ENCODE measurements at places on chromosomes 7 and 10.

DNA sequence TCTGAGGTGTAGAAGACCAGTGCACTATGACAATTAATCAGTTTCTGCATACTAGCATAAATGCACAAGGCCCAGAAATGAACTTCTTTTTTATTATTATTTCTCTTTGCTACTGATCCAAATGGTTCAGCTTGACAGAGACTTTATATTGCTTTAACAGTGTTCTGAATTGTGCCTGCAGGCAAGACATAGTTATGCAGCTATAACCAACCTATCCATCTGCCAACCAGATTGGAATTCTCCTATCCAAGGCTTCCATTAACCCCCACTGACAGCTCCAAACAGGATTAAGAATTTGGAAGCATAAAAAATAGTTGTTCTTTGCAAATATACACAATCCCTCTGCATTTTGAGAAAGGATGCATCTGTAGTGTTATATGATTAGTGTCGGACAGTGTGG is 98.2 kb downstream of the BTRC start:
- DNase-seq, result no peak

- DNase-seq, result no peak
Observed at GRCh38 chr10:66744915-66745314, 180.9 kb upstream of the LRRTM3 start.

DNA sequence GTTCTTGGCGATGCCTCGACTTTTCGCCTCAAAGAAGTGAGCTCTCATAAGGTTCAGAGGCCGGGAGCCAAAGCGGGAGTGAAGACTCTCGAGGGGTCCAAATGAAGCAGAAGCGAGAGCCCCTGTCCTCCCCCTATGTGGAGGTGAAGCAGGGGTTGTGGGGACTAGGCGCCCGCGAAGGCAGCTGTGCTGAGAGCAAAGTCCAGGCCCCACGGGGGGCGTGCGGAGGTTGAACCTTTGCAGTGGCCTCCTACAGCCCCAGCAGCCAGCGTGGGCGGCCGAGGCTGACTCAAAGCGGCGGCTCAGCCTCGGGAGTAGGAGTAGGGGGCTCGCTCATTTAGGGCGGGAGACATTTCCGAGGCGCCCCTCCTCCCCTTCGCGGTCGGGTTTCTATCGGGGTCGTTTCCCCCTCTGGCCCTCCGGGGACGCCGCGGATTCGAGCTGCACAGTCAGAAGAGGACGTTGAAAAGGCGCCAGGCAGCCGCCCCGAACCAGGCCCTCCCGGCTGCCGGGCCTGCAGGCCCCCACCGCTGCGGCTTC is 553 bp upstream of the ADD3 start:
- DNase-seq, result peak; percentile 48

DNA sequence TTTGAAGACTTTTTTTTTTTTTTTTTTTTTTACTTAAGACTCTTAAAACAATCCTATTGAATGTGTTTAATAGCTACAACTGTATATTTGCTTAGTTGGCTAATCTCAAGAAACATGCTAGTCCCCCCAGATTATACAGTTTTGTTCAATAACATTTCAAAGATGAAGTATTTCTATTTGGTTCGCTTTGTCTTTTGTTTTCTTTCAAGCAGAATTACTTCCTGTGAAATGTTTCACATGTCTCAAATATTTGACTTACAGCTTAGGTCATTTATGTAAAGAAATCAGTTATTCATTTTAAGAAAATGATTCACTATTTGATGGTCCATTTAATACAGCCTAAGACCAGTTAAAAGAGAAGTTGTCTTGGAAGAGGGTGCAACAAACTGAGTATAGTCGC is 12.8 kb upstream of the LAMB1 start:
- DNase-seq, result no peak

- no peak for DNase-seq
Observed at GRCh38 chr10:120897343-120897742, 46.2 kb downstream of the WDR11 start.

- DNase-seq, result no peak
Observed at GRCh38 chr10:114611617-114612016, 46.5 kb downstream of the ABLIM1 start.

DNA sequence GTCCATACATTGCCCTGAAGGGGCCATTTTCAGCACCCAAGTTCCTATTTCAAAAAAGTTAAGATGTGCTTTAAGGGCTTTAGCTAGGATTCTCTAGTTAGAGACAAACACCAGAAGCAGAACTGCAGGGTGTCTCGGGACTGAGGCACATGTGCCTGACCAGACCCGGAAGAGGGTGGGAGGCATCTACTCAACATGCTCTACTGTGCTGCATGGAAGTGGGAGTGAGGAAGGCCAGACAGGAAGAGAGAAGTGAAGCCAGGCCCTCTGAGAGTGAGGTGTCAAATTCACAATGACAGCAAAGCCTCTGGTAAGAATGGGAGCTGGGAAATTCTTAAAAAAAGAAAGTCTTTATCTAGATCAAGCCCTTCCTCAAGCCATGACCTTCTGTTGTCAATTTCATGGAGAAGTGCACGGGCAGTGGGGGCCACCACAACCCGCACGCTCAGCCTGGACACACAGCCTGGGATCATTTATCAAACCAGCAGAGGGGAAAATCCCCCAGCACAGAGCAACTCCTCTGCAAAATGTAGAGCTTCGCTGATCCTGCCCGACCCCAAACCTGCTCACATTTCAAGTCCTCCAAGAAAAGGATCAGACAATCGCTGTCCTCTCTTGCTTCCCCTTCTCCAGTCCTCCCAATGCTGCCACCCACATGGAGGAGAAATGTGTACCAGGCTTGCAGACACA is 38.7 kb downstream of the PLXNA4 start:
- no peak for DNase-seq

DNA sequence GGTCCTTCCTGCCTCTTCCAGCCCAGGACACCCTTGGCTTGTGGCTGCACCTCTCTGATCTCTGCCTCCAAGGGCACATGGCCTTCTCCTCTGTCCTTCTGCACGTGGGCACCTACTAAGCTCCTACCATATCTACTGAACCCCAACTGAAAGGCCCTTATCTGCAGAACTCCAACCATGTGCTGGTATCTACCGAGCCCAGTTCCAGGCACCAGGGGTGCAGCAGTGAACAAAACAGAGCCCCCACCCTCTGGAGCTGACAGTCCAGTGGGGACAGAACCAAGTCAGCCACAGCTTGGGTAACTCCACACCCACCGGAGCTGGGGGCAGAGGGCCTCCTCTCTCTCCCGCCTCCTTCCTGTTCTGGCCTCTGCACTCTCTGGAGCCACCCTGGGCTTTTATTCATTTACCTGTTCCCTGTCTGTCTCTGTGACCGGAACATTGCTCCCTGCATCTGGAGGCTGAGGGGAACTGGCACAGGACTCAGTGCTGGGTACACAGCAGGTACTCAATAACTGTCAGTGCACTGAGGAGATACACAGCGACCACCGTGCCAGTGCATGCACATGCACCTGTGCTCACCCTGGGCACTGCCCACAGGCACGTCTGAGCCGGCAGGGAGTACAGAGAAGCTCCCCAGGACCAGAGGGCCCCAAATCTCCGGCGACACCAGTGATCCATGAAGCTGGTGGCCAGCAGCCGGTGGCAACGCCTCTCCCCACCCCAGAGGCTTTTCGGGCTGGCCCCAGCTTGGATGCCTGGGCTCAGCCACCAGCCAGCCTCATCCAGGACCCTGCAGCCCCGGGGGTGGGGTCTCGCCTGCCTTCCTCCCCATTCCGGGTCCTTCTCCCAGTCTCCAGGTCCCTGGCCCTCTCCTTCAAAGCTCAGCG is 2.0 kb downstream of the MICALL2 start:
- DNase-seq, result no peak

DNA sequence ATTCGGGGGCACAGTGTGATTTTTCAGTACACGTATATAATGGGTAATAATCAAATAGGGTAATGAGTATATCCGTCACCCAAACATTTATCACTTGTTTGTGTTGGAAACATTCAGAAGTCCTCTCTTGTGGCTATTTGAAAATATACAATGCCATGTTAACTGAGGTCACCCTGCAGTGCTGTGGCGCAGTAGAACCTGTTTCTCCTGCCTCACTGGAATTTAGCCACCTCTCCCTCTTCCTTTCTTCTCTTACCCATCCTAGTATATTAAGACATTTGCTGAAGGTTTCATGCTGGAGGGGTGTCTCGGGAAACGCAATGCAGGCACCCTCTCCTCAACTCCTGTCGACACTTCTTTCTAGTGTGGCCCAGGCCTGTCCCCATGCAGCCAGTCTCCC is 425.3 kb upstream of the MKI67 start:
- no peak for DNase-seq

- no peak for DNase-seq
Observed at GRCh38 chr10:74480778-74481177, 329.8 kb downstream of the ADK start.

- DNase-seq, result no peak
Observed at GRCh38 chr7:138919216-138919615, 62.0 kb downstream of the KIAA1549 start.

DNA sequence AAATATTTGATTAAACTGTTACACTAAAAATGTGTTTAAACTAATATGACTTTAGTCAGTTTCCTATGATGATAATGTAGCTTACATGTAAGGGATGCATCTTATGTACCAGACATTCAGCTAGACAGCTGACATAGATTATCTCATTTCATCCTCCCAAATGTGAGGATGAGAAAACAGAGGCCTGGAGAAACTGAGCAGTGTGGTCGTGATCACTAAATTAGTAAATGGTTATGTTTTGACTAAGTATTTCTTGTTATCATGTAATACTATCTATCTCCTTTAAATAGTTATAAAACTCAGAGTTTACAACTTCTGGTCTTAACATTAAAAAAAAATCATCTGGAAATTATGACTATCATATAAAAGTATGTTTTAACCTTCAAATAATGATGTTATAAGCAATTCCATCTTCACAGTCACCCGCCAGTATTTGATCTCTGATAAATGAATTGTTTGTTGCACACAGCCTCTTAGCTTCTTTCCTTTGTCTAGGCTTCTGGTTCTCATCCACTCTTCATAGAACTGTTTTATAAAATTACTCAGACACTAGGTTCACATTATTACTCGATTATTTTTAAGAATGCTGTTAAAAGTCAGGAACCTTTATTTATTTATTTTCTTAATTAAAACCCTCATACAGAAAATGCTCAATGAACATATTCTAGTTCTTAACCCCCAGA is 33.6 kb upstream of the HDAC9 start:
- no peak for DNase-seq

DNA sequence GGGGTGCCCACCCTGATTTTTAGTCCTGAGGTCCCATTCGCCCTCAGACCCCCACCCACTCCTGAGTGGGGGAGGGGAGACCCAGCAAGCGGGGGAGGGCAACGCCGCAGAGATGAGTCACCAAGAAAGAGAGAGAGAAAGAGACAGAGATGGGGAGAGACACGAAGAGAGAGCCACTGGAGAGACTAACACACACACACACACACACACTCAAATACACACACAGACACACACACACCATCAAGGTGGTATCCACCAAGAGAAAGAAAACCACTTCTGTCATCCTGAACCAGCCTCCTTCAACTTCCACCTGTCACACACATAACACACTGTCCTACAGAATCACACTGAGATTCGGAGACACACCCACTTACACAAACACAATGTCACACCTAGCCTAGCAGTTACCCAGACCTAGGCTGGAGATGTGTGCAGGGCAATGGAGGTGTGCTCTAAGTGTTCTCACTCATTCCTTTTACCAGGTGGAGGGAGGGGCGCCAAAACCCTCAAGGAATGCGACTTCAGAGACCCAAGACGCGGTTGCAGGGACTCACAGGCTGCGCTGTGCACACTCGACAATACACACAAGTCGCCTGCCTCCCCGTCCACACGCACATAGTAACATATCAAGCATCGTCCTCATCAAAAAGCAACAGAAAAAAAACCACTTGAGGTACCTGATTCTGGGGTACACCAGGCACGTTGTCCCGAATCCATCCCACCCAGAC is 3.9 kb upstream of the VGF start:
- no peak for DNase-seq

GRCh38 chr10:77267703-77268675 is 369.6 kb downstream of the KCNMA1 start:
- no peak for DNase-seq

DNA sequence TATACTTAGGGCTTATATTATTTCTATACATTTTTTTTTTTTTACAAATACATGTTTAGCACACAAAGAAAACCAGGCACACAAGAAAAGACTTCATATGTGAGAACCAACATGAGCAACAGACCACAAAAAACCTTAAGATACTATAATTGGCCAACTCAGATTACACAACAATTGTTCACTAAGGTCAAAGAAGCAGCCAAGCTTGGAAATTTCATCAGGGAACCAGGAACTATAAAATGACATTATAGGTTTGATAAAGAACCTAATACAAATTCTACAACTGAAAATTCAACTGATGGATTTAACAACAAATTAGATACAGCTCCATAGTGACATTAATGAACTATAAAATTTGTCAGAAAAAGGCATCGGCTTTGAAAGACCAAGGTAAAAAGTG is 4.4 kb upstream of the LUC7L2 start:
- DNase-seq, result no peak

GRCh38 chr10:88680958-88681357 is 16.7 kb downstream of the LIPF start:
- no peak for DNase-seq

GRCh38 chr7:132472463-132473120 is 103.7 kb downstream of the PLXNA4 start:
- DNase-seq, result no peak

GRCh38 chr10:110857265-110858171 is 14.2 kb upstream of the PDCD4 start:
- DNase-seq, result no peak

DNA sequence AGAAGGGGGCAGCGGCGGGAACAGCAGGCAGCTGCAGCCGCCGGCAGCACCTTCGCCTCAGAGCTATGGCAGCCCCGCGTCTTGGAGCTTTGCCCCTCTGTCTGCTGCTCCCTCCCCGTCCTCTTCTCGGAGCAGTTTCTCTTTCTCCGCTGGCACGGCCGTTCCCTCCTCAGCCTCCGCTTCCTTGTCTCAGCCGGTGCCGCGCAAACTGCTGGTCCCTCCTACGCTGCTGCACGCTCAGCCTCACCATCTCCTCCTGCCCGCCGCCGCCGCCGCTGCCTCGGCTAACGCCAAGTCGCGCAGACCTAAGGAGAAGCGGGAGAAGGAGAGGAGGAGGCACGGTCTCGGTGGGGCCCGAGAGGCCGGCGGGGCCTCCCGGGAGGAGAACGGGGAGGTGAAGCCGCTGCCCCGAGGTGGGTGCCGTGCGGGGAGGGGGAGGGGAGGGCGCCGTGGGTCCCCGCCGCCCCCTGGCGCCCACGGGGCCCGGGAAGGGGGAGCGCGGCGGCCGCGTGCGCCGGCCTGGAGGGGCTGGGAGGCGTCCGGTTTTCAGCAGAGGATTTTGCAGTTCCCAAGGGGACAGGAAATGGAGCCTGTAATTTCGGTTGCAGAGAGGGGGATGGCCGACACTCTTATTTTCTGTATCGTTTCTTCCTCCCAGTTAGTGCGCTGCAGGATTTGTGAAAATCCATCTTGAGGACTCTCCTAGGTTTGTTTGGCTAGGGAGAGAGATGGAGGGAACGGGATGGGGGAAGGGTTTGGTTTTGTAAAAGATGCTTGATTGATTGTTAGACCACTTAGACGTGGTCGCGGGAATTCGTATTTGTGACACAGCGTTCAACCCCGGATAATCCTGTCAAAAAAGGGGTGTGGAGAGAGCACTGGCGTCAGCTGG is 630 bp downstream of the RSBN1L start:
- DNase-seq, result peak; percentile 38
